ENCODE measurements at places on chromosomes 6 and 20.

GRCh38 chr6:127342296-127342945, 988 bp downstream of the ECHDC1 start:
- no peak for DNase-seq

GRCh38 chr20:57500962-57501361, 24.0 kb downstream of the CTCFL start:
- no peak for DNase-seq

- DNase-seq, result no peak
Observed at GRCh38 chr20:30610751-30611150, 646.7 kb upstream of the DEFB115 start.

GRCh38 chr6:137365707-137366437, 128.3 kb downstream of the OLIG3 start:
- no peak for DNase-seq

DNA sequence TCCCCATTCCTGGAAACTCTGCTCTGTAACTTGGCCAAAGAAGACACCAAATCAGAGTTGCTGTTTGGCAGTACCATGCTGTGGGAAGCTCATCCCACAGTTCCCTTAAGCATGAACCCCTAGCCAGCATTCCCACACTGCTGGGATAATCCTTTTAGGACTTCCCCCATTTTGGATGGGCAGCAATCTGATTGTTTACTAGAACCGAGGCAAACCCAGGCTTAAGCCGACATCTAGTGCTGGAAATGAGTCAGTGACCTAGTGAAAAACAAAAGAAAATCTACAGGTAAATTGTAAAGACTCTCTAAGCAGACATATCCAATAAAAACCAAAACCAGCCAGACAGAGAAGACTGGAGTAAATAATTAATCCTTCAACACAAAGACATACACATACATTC, 5.2 kb downstream of the DNAH8 start:
- no peak for DNase-seq

GRCh38 chr20:48822879-48823385, 4.9 kb downstream of the PREX1 start:
- DNase-seq, result peak; percentile 18

- no peak for DNase-seq
Observed at GRCh38 chr6:35489995-35490791, 6.7 kb downstream of the TEAD3 start.

- DNase-seq, result peak; percentile 39
Observed at GRCh38 chr6:111871725-111872400, 1.4 kb downstream of the FYN start.

GRCh38 chr6:34490390-34491090, 24.7 kb downstream of the PACSIN1 start:
- no peak for DNase-seq

DNA sequence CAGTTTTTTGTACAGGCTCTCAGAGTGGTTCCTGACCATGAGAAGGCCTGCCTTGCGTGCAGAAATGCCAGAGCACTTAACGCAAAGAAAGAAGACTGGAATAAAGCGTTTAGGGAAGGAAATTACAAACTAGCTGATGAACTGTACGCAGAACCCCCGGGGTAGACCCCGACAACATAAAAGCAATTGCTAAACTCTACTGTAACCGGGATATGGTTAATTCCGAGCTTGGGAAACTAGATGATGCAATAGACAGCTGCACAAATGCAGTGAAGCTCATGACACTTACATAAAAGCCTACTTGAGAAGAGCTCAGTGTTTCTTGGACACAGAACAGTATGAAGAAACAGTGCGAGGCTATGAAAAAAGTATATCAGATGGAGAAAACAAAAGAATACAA, 35.7 kb downstream of the CITED2 start:
- no peak for DNase-seq

DNA sequence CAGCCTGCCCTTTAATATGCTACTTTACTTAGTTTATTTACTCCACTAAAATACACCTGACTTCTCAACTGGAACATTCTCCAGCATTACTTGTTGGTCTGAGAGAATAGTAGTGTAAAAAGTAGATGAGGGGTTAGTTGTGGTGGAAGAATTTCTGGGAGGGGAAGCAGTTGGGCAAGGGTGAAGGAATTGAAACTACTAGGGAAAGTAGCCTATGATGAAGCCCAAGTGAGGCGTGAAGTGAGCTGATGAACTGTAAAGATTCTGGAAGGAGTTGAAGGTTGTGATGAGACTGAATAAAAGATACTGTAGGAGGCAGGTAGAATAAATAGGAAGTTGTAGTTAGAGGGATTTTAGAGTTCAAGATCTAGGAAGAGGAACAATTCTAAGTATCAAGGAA, 72.5 kb downstream of the ITCH start:
- no peak for DNase-seq

GRCh38 chr6:47334334-47334733, 24.6 kb upstream of the TNFRSF21 start:
- no peak for DNase-seq

- DNase-seq, result no peak
Observed at GRCh38 chr20:8974009-8974708, 94.7 kb upstream of the PLCB4 start.

DNA sequence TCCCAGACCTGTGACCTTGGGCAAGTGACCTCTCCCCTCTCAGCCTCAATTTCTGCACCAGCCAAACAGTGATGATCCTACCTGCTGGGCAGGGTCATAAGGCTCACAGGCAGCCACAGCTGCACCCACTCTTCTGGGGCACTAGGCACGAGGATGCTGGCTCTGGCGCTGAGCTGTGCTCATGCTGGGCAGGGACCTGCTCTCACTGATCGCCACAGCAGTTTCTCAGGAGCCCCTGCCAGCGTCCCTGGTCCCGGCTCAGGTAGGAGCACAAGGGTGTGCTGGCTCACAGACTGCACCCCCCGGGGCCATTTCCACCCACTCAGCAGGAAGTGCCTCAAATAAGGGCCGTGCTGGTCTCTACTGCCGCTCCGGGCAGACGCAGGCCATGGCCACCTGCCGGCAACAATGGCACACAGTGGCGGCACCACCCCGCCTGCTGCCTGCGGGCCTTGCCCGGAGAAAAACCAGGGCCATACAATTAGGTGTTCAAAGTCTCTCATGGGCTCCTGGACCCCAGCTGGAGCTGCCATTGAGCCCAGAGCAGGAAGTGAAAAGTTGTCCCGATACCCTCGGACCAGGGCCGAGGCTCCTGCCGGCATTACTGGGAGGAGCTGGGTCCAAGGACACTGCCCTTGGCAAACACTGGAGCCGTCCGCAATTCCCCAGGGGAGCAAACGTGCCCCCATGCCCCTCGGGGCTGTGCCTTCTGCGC, 4.6 kb upstream of the CABLES2 start:
- DNase-seq, result no peak

DNA sequence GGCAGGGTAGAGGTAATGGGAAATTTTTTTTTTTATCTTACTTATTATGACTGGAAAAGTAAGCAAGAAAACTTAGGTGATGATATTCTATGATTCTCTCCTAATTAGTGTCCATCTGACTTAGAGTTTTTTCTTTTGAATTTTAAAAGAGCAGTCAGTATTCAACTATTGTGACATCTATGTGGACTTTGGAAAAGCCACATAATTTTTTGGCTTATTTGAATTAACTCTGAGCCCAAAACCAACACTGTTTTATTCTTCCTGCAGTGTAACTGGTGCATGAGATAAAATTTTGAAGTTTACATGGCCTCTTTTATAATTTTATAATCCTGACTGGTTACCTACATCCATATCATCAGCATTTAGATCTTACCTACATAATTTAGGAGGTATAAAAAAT, 619.7 kb downstream of the EPM2A start:
- DNase-seq, result no peak

GRCh38 chr20:5171790-5172164, 45.0 kb downstream of the CDS2 start:
- no peak for DNase-seq

- no peak for DNase-seq
Observed at GRCh38 chr6:105072798-105073199, 107.0 kb downstream of the POPDC3 start.

DNA sequence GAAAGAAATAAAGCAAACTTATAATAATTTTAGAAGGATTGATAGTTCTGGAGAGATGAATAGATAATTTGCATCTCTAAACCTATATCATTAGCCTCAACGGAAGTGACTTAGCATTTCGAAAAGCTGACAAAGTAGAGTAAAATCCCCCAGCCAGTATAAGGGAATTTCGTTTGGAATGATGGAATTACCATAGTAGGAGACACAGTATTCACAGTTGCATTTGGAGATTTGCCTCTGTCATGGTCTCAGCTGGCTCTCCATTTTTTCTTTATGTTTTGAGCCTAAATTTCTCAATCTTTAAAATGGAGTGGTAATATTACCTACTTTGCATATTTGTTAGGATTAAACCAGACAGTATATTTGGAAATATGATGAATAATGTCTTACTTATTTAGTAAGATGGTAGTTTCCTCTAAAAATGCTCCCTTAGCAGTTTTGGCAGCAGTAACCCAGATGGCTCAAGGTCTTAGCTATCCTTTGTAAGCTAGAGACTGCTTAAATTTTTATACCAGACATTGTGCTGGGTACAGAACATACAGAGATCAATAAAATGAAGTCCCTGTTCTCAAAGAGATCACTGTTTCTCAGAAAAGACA, 58.2 kb downstream of the SMAP1 start:
- no peak for DNase-seq

DNA sequence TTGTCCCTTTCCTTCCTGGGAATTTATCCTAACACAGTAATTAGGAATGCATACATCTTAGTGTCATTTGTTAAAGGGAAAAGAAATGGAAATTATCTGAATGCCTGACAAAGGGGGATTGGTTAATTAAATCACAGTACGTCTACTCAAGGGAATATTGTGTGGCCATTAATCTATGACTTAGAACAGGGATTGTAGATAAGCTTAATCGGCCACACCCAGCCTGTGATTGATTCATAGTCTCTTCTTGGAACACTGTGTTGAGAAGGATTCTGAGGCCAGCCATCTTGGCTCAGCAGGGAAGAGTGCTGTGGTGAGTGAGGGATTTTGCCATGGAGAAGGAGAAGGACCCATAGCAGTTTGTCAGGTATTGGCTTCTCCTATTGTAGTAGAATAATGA, 50.5 kb downstream of the CTNNBL1 start:
- no peak for DNase-seq

DNA sequence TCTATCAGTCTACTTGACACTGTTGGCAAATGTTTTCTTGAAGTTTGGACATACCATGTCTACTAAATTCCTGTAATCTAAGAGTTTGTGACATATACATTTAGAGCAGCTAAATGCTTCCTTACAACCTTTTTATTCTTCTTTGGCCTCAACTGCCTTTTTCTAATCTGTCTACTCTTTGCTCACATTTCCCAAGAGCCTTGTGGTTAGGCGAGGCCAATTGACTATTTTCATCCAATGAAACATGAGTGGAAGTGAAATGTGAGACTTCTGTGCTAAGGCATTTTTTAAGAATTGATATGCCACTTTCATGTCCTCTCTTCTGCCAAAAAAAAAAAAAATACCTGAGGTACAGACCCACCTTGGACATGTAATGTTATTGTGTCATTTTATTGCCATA, 158.2 kb upstream of the MCHR2 start:
- DNase-seq, result no peak

DNA sequence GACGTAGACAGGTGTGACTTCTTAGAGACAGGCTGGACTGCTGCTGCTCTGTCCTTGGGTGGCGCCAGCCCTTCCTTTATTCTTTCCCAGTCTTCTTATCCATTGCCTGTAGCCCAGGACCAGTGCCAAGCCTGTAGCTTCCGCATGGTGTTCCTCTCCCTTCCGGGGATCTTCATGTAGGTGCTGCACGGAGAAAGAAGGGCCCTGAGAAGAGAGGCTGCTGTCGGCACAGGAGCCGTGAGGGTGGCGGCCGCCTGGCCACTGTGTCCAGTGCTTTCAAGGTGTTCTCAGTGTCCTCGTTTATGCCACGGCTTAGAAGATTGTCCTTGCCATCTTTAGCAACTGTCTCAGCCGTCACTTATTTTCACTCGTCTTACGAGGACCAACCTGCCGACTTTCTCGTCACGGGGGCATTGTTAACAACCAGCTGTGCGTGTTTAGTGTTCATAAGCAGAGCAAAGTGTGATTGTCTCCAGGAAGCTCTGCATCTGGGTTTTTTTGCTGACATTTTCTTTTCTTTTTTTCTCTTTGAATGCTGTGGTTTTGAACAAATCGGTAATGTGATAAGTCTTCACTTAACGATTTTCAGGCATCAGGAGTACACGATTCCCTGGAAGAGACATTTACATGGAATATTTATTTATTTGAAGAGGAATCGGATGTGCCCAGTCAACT, 61.2 kb downstream of the PPP1R14C start:
- no peak for DNase-seq

GRCh38 chr20:64027981-64028685, 7.8 kb upstream of the C20orf204 start:
- DNase-seq, result no peak

DNA sequence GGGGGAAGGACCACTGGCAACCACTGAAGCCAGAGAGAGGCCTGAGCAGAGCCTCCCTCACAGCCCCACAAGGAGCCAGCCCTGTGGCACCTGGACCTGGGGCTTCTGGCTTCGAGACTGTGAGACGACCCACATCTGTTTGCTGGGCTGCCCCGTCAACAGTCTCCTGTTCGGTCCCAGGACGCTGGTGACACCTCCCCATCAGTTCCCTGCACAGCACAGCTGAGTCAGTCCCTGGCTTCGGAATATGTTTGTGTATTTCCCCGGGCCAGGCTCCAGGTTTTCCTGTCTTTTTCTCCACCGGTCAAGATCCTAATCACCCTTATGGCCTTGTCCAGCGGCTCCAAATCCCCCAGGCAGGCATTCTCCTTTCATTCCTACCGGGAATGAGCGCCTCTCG, 46.4 kb upstream of the SMOC2 start:
- no peak for DNase-seq

DNA sequence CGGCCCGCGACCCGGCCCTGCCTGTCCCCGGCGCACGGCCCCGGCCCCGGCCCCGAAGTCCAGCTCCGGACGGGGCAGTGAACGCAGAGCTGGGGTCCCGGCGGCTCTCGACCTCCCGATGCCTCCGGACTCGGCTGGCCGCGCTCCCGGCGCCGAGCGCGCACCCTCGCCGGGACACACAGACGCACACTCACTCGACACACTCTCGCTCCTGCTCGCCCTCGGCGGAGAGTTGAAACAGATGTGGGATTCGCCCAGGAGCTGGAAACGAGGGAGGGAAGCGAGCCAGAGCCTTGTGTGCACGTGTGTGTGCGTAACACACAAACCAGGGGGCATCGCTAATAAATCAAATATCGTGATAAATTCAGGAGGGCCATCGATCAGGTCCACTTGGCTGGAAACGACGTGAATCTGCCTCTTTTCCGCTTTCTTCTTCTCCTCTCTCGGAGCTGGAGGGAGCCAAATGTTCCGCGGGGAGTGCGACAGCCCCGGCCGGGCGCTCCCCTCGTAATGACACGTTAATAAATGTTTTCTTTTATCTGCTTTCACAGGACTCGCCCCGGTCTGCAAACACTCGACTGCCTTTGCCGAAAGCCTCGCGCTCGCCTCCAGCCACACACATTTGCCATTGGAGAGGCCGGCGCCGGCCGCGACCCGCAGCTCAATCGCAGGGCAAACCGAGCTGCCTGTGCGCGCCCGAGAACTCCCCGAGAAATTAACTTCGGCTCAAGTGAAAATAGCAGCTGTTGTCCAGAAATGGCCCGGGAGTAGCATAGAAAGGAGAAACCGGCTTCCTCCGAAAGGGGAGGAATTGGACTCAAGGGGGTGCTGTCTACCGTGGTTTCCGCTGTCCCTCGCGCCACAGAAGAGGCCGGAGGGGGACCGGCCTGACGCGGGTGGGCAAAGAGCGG, 828 bp upstream of the SULF2 start:
- DNase-seq, result peak; percentile 30

Data from amygdala (tissue), 56 donors.